Activated CD4-positive, alpha-beta T cell treated with anti-CD3 and anti-CD28 coated beads, Interleukin-2, amount 50 U/mL, for 4 hours (primary cell): ENCODE measurements at places on chromosomes 5 and 9.

DNA sequence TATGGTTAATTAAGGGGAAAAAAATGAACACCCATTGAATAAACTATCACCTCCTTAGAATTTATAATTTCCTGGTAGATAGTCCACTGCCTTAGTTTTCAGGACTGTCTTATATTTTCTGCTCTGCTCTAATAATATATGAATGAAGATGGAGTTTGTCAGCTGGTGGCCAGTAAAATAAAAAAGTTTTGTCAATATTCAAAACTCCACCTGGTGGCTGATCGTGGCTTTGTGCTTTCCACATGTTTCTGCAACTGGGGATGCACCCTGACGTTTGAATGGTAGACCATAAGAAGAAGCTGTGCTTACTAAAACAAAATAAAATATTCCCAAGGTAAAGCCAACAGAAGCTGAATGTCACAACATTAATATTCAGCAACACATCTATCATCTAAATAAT is 286.6 kb upstream of the IZUMO3 start:
- no peak for DNase-seq

GRCh38 chr5:6087576-6087975 is 290.8 kb downstream of the MED10 start:
- no peak for DNase-seq

- DNase-seq: no peak
Observed at GRCh38 chr5:177548495-177548894, 5.9 kb downstream of the FAM193B start.

GRCh38 chr5:83856881-83857280 is 136.2 kb upstream of the HAPLN1 start:
- DNase-seq: no peak

GRCh38 chr9:113898596-113898995 is 22.5 kb downstream of the ZNF618 start:
- DNase-seq: no peak

DNA sequence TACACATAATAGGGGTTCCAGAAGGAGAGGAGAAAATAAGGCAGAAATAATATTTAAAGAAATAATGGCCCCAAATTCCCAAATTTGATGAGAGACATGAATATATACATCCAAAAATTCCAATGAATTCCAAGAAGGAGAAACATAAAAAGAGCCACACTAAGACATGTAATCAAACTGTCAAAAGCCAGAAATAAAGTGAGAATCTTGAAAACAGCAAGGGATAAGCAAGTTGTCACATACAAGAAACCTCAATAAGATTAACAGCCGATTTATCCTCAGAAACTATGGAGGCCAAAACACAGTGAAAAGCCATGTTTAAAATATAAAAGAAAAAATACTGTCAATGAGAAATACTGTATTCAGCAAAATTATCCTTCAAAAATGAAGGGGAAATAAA is 14.5 kb downstream of the CATSPER3 start:
- no peak for DNase-seq

DNA sequence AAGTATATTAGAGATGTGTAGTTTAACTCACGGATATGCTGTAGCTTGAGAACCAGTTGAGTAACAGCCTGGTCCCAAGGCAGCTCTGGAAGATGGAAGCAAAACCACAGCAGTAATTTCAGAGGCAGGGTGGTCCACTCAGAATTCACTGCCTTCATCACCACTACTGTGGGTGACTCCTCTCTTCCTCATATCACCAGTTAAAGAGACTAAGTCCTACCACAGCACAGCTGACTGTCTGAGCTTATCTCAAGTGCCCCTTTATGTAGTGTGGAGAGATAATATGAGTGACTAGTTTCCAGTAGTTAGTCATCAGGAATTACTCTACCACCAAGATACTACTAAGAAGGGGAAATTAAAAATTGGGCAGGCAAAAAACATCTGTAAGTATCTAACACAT is 1571.2 kb upstream of the C9orf72 start:
- DNase-seq: no peak

DNA sequence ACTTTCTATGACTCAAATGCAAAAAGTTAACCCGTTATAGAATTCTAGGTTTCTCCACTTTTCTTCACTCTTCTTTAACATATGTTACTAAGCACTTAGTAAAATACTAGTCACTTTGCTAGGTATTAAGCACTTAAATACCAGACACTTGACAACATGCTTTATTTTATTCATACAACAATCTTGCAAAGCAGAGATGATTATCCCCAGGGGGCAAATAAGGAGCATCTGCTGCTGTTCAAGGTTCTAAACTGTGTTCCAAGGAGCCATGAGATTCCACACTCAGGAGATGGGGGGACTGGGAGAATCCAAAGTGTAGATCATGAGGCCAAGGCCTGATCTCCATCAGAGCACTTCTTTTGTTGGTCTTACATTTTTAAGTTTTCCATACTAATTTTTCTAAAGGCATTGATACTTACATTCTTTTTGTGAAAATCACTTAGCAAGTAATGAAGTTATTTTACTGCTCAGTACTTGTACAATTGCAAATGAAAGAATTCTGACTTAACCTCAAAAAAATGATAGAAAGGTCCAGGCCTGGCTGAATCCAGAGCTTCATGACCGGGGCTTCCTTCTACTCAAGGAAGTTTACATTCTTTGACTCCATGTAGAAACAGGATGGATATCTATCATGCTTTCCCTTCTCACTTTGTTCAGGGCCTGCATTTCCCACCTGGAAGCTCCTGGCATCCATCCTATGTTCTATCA is 504.4 kb upstream of the WWC1 start:
- DNase-seq: no peak

- no peak for DNase-seq
Observed at GRCh38 chr9:108645520-108645919, 210.3 kb downstream of the ACTL7B start.

DNA sequence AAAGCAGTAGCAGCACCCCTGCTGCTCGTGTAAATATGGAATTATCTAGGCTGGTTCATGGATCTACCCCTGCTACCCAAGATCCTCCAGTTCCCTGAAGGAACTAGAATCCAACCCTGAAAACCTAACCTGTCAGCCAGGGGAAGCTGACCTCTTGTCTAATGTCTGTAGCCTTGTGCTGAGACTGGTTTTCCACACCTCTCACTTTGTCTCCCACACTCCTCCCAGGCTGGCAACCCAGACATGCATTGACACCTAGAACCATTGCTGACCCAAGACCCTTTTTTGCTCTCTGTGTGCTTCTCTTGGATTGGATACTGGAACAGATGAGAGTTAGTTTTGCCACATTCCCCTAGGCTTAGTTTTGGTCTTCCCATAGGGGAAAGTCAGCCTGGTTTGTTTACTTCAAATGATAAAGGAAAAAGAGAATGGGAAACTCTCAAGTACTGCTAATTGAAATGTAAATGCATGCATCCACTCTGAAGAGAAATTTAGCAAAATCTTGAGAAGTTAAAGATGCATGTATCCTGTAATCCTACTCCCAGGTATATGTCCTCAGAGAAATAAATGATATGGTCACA is 36.6 kb upstream of the NR4A3 start:
- DNase-seq: no peak

GRCh38 chr5:77354454-77354853 is 137.7 kb downstream of the WDR41 start:
- no peak for DNase-seq

DNA sequence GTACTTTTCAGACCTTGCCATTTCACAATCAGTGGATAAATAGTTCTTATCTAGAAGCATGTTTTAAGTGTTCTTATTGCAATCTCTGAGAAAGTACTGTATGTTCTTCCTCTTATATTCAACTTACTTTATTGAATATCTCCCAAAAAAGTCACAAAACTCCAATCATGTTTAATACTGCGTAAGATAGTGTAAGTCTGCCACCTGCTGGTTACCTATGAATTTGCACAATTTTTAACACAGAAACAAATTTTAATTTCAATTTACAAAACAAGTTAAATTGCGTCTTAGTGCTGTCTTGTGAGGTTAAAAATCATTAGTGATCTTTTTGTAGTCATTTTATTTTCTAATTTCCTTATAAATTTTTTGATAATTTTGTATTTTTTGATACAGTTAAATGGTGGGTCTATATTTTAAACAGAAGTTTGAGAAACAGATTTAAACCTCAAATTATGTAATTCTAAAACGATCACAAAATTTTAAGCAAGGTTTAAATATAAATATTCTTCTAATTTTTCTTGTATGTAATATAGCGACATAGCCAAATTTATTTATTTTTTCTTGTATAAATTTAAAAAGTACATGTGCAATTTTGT is 115.8 kb downstream of the EMB start:
- no peak for DNase-seq
